ENCODE measurements at places on chromosomes 2 and 18.

DNA sequence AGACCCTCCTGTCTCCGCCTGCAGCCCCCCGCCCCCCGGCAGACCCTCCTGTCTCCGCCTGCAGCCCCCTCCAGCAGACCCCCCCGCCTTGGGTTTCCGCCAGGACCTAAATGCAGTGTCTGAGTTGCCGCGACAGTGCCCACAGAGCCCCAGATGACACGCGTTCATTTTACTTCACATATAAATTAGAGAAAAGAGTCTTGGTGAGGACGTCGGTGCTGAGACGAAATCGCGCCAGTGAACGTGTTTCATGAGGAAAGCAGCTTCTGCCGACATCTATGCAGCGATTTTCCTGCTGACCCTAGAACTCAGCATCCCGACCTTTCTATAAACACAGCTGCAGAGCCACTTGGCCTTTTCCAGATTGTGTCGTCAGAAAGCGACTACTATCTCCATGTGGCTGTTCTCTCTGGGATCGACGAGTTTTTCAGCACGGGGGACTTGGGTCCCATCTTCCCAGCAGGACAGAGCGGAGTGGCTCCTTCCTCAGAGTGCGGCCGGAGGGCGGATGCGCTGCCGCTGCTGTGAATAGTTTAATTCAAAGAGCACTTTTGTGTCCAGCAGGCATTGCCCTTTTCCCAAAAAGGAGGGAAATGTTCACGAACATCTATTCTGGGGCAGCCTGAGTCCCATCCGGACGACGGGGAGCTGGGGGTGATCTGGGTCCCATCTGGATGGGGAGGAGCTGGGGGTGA is 136.7 kb downstream of the NFATC1 start:
- DNase-seq, result no peak

- DNase-seq, result no peak
Observed at GRCh38 chr2:61193670-61194561, 31.9 kb downstream of the C2orf74 start.

DNA sequence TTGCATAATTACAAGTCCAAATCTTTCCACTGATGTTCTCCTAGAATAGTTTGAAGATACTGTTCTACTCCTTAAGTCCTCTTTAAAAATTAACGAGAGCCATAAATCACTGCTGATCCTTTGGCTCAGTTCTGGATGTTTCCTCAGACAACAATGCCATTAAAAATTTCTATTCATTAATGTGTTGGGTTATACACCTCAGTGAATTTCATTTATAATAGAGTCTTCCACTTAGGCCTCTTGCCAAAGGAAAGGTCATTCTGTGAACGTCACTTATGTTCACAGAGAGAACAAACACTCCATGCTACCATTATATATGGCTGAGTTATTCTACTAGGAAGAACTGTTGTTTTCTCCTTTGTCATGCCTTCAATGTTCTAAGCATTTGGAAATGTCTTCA is 1472.3 kb upstream of the CELF4 start:
- no peak for DNase-seq

GRCh38 chr2:156512451-156512850 is 76.3 kb downstream of the GPD2 start:
- no peak for DNase-seq

- no peak for DNase-seq
Observed at GRCh38 chr2:139556789-139557188, 776.6 kb upstream of the NXPH2 start.

DNA sequence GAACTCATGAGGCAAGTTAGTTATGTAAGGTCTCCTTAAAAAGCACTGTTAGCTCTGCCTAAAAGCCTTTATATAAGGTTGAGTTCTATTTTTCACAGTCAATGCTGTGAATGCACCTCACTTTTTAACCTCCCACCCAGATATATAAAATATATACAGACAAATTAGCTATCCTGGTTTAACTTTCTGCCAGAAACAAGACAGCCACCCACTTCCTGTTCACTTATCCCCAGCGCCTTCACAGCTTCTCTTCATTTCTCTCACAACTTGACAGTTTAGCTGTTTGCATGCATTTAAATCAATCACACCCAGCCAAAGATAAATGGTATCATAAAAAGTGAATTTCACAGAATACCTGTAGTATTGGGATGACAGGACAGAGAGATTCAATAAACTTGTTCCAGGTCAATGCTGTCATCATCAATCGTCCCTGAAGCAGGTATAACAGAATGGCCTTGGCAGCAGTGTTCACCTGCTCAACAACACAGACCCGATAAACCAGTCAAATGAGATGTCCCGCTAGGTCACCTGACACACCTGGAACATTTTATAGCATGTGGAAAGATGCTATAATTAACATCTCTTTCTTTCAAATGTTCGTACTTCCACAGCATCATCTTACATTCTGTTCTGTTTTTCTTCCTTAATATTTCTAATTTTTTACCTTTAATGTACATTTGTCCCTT is 55.7 kb downstream of the RTTN start:
- no peak for DNase-seq

- DNase-seq, result no peak
Observed at GRCh38 chr2:729376-729861, 52.2 kb upstream of the TMEM18 start.

- DNase-seq, result peak; percentile 73
Observed at GRCh38 chr18:76349067-76349715, 145.9 kb downstream of the ZNF516 start.

GRCh38 chr2:198187841-198188240 is 383.4 kb downstream of the PLCL1 start:
- DNase-seq, result no peak

GRCh38 chr2:148533685-148534084 is 110.9 kb upstream of the EPC2 start:
- DNase-seq, result no peak

- DNase-seq, result no peak
Observed at GRCh38 chr18:58903533-58903932, 38.9 kb downstream of the ZNF532 start.

DNA sequence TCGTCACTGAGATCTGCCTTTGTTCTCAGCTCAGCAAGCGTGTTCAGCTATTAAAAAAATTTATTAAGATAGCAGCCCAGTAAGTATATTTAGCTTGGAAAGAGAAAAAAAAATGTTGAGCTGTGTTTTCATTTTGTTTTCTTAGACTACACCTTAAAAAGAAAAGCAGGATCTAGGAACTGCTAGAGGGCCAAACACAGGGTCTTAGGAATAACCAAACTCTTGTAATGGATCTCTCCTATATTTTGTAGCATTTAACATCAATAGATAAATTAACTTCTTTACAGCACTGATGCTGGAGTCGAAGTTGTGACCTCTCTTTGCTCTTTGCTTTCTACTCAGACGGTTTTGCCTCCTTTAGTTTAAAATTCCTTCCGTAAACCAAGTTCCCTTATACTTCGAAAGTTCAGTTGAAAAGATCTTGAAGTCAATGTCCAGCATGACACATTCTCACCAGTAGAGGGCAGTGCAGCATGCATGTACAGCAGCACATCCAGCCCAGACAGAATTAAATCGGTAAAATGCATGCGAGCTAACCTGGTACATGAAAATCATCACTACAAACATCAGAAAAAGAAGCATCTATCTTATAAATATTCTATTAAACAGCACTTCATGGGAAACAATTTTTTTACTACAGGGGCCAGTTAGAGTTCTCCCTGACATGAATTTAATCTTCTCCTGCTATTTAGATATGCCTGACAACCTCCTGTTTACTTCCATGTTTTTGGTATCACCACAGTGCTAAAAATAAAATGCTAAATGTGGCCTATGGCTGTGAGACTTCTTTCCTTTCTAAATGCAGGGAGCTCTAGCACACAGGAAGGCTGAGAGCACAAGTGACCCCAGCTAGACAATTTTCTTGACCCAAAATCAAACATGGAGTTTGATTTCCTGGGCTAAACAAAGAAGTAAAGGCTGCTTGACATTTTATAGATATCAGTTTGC is 48.2 kb upstream of the MAP3K20 start:
- DNase-seq, result peak; percentile 92

DNA sequence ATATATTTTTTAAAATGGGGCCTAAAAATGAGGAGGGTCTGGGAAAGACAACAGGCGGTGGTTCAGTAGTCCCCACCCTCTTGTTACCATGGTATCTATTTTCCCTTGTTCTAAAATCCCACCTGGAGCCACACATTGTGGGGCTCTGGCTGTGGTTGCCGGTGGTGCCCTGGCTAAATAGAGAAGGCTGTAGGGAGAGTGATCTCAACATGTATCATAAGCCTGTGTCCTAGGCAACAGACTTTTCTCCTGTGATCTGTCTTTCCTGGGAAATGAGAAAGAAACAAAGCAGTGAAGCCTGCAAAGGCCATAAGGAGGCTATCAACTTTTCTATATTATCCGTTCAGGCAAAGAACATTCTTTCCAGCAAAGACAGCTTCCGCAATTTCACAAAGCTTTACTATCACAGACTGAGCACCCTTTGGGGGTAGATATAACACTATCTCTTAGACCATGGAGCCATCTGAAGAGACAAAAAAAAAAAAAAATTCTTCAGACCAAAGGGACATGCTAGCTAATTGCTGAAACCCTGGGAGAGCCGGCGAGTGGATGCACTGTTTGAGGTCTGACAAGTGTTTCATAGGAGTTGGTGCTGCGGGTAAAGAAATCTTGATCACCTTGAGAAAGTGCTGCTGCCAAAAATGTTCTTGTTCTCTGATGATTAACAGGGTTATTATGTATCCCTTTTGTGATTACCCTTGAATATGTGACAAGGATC is 879.2 kb upstream of the DDX18 start:
- DNase-seq, result no peak

GRCh38 chr18:48820483-48821250 is 130.1 kb downstream of the SMAD7 start:
- no peak for DNase-seq

DNA sequence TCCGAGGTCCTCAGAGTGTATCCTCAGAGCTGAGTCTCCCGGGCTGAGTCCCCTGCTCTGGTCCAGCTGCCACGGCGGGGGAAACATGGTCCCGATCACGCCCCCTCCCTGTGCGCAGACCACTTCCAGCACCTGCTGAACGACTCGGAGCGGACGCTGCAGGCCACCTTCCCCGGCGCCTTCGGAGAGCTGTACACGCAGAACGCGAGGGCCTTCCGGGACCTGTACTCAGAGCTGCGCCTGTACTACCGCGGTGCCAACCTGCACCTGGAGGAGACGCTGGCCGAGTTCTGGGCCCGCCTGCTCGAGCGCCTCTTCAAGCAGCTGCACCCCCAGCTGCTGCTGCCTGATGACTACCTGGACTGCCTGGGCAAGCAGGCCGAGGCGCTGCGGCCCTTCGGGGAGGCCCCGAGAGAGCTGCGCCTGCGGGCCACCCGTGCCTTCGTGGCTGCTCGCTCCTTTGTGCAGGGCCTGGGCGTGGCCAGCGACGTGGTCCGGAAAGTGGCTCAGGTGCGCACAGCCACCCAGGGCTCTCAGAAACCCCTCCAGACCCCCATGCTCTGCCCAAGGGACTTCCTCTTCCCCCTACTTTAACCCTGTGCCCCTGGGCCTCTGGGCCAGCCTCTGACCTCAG is 26.7 kb downstream of the GPC1 start:
- no peak for DNase-seq

DNA sequence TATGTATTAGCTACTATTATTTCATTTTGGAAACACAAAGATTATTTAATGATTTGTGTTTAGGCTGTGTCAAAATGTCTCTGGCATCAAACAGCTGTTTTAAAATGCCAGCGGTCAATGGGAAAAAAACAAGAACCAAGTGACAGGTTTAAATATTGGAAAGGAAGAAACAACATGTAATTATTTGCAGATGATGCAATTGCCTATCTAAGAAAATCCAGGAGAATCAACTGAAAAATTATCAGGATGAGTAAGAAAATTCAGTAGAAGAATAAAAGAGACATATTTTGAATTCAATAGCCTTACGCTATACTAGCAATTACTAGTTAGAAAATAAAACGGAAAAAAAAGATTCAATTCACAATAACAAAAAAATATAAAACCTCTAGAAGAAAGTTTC is 51.6 kb downstream of the HNRNPLL start:
- DNase-seq, result no peak
